Skin of body (tissue), 3 donors: ENCODE measurements at places on chromosomes 13 and 19. TPM values are rescaled to one million over a fixed set of nuclear protein-coding genes. Genes with fewer than 3 reads are reported as not detected.

GRCh38 chr19:1773184-1773583 lies 19.9 kb downstream of the ONECUT3 start:
- DNase-seq: no peak

The CYP4F2 gene
- 0.89 TPM for total RNA-seq

- DNase-seq: no peak
Observed at GRCh38 chr19:5131031-5131505, 162.2 kb downstream of the KDM4B start.

The PLEKHF1 gene
- total RNA-seq: 10.7 TPM

The IFNL1 gene
- not detected for total RNA-seq

- no peak for DNase-seq
Observed at GRCh38 chr13:109979228-109979627, 192.8 kb upstream of the IRS2 start.

The ZNF557 gene
- 9.4 TPM for total RNA-seq

GRCh38 chr13:30880856-30881155 lies 25.3 kb upstream of the MEDAG start:
- no peak for DNase-seq

DNA sequence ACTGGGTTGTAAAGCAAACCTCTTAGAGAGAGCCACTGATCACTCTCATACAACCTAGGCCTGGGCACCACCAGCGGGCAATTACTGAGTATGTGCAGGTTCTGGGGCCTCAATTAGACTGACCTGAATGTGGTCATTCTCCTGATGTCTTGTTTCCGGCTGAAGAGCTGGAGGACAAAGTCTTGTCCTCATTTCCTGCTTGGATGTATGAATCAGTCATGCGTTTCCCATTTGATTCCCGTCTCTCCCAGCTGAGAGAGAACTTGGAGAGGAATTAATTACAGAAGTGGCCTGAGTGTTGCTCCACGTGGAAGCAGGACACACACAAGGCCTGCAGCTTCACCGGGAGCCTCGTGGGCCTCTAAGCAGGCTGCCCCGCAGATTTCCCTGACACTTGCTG lies 799.3 kb upstream of the ARGLU1 start:
- DNase-seq: no peak

The FEM1A gene
- 13.2 TPM for total RNA-seq

- no peak for DNase-seq
Observed at GRCh38 chr13:73366241-73366640, 307.4 kb downstream of the KLF5 start.

The ATP8A2 gene
- 1.1 TPM for total RNA-seq
